PC-9 (cell line): ENCODE measurements at places on chromosomes 4 and X. TPM values are rescaled to one million over a fixed set of nuclear protein-coding genes. Genes with fewer than 3 reads are reported as not detected.

Gene ADGRG4
- not detected in 2 replicates for total RNA-seq

Gene GSTCD
- total RNA-seq: 9.7 and 11.4 TPM in 2 replicates

Gene TMPRSS11B
- total RNA-seq: not detected in 2 replicates

Gene GLOD5
- not detected in 2 replicates for total RNA-seq

Gene NLGN3
- 0.63 and 0.65 TPM in 2 replicates for total RNA-seq

Gene FAM133A
- 2.4 and 2.5 TPM in 2 replicates for total RNA-seq

Gene STATH
- total RNA-seq: not detected in 2 replicates

Gene FAM47E
- total RNA-seq: 2.2 and 2.5 TPM in 2 replicates

Gene BOD1L1
- total RNA-seq: 33.6 and 40.4 TPM in 2 replicates

Gene POU3F4
- not detected in 2 replicates for total RNA-seq

Gene NALF2
- total RNA-seq: not detected in 2 replicates

Gene DDIT4L
- total RNA-seq: 1.0 and 1.1 TPM in 2 replicates

Gene CEP44
- 20.2 and 22.4 TPM in 2 replicates for total RNA-seq
